A673 (cell line): ENCODE measurements at places on chromosomes 6 and 20. TPM values are rescaled to one million over a fixed set of nuclear protein-coding genes. Genes with fewer than 3 reads are reported as not detected.

The CCDC28A gene
- total RNA-seq, result 9.8 and 12.3 TPM in 2 replicates

The TRPC4AP gene
- 34.6 and 39.5 TPM in 2 replicates for total RNA-seq

The KCNK17 gene
- not detected in 2 replicates for total RNA-seq

The BPI gene
- not detected in 2 replicates for total RNA-seq

The CLPSL2 gene
- not detected in 2 replicates for total RNA-seq

The FILIP1 gene
- 0.24 and 0.32 TPM in 2 replicates for total RNA-seq

The BHLHE23 gene
- total RNA-seq, result not detected in 2 replicates

The KCNQ2 gene
- 6.6 and 15.1 TPM in 2 replicates for total RNA-seq

The KCNK16 gene
- not detected in 2 replicates for total RNA-seq

The RCAN2 gene
- total RNA-seq, result 0.13 TPM in 1 of 2 replicates, not detected in the other

The TRIM31 gene
- total RNA-seq, result not detected in 2 replicates

The OR2H2 gene
- total RNA-seq, result not detected in 2 replicates

The PI3 gene
- total RNA-seq, result not detected in 2 replicates

The ROS1 gene
- not detected in 2 replicates for total RNA-seq

The MPIG6B gene
- not detected in 2 replicates for total RNA-seq

The RUNX2 gene
- total RNA-seq, result 4.0 and 4.9 TPM in 2 replicates

The ASCC3 gene
- total RNA-seq, result 32.2 and 32.5 TPM in 2 replicates

The CAGE1 gene
- total RNA-seq, result 0.19 and 0.31 TPM in 2 replicates

The NT5E gene
- total RNA-seq, result 26.0 and 32.7 TPM in 2 replicates

The TSBP1 gene
- total RNA-seq, result not detected in 2 replicates

The LY6G6C gene
- total RNA-seq, result 0.42 and 0.80 TPM in 2 replicates

The CDSN gene
- not detected in 2 replicates for total RNA-seq

The TGM6 gene
- total RNA-seq, result not detected in 2 replicates

The CTAGE9 gene
- not detected in 2 replicates for total RNA-seq

The MOXD1 gene
- total RNA-seq, result not detected in 2 replicates

The PRDM1 gene
- not detected in 2 replicates for total RNA-seq

The BANF2 gene
- total RNA-seq, result not detected in 2 replicates

The FOXF2 gene
- 0.13 TPM in 2 replicates for total RNA-seq

The ADISSP gene
- total RNA-seq, result 75.7 and 80.3 TPM in 2 replicates

The SLC22A7 gene
- not detected in 2 replicates for total RNA-seq

The BTN1A1 gene
- not detected in 2 replicates for total RNA-seq

The TREM2 gene
- not detected in 2 replicates for total RNA-seq

The GNMT gene
- 1.2 and 1.8 TPM in 2 replicates for total RNA-seq

The KCNB1 gene
- total RNA-seq, result 0.81 TPM in 1 of 2 replicates, not detected in the other

The BAG2 gene
- 21.4 and 27.0 TPM in 2 replicates for total RNA-seq

The LPIN3 gene
- total RNA-seq, result 1.3 and 1.8 TPM in 2 replicates

The HLA-DQA1 gene
- total RNA-seq, result not detected in 2 replicates
